Large intestine (tissue), 12 donors: ENCODE measurements at places on chromosomes 5 and 9.

DNA sequence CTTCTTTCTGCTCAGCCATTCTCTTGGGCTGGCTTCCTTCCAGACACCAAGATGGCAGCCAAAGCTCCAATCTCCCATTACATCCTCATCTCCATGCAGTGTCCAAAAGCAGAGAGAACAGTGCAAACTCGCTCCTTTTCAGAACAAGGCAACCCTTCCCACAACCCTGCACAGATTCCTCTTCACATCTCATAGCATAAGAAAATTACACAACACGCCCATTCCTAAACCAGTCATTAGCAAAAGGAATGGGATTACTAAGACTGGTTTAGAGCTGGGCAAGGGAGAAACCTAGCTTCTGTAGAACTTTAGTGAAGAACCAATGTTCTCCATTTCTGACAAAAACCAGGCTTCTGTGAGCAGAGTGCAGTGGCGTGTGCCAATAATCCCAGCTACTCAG lies 51.5 kb upstream of the CTNNA1 start:
- DNase-seq: no peak

- DNase-seq: no peak
These were observed 44.7 kb upstream of the OTP start for GRCh38 chr5:77683171-77683732.

- DNase-seq: no peak
These were observed 15.0 kb upstream of the IL31RA start for GRCh38 chr5:55836191-55836590.

- no peak for DNase-seq
These were observed 60.3 kb upstream of the MAP3K1 start for GRCh38 chr5:56755036-56755555.

GRCh38 chr5:38806775-38807258 lies 39.0 kb upstream of the OSMR start:
- no peak for DNase-seq

DNA sequence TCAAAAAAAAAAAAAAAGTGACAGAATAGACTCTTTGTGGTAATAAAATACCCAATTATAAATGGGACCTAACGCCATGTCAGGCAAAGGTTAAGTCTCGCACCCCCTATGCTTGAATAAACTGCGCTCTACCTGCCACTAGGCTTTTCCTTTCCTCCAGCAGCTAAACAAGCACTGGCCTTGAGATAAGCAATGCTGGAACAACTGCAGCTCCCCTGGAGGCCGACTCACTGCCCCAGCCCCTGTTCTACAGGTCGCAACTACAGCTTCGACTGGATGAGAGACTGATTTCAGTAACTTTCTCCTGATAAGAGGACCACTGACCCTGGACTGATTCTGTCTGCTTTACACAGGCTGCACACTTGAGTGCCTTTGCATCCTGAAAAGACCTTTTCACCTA lies 210.2 kb downstream of the HSPA4 start:
- peak; percentile 55 for DNase-seq

GRCh38 chr5:151134228-151134627 lies 23.4 kb downstream of the ANXA6 start:
- no peak for DNase-seq

DNA sequence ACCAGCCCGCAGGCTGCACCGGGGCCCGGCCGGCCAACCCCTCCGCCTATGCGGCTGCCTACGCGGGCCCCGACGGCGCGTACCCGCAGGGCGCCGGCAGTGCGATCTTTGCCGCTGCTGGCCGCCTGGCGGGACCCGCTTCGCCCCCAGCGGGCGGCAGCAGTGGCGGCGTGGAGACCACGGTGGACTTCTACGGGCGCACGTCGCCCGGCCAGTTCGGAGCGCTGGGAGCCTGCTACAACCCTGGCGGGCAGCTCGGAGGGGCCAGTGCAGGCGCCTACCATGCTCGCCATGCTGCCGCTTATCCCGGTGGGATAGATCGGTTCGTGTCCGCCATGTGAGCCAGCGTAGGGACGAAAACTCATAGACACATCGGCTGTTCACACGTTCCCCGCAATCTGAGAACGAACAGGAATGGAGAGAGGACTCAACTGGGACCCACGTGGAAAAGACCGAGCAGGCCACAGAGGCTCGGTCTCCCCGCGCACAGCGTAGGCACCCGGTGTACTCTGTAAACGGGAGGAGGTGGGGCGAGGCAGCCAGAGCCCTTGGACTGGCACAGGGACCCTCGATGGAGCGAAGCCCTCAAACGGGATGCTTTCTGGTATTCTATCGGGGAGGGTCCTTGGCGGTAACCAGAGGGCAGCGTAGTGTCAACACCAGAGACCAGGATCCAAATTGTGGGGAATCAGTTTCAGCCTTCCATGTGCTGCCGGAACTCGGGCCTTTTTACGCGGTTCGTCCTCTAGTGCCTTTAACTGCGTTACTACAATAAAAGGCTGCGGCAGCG lies 1.9 kb downstream of the FOXE1 start:
- DNase-seq: no peak

DNA sequence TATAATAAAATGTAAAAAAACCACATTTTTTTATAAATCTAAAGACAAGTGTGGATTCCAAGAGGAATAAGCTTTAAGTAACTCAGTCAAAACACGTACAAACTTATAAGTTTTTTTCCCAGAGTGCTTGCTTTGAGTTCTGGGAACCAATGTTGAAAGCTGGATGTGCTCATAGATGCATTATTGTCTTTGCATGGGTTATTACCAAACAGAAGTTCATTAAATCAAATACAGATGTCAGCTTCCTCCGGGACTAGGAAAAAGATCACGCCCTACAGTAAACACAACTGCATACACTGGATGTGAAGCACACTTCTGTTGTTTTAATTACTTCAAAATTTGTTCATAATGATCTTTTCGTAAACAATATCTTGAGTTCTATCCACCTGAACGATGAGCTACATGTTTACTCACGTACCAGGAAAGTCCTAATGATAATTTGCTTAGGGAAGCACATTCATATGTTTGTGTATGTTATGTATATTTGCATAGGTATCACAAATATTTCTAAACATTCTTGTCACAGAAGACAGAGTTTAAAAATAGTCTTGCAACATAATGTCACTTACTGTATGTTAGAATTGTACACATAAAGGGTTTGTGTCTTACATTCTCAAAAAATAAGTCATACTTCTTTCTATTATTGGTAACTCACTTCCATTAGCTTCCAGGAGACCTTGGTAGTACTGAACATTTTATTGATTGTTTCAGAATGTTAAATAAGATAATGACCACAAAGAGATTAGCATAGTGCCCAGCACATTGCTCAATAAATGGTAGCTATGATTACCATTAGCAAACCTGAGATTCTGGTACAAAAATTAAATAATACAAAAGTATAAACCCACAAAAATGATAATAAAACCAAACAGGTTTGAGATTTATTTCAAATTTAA lies 427.4 kb downstream of the CETN3 start:
- DNase-seq: no peak

GRCh38 chr5:158621391-158621790 lies 478.3 kb downstream of the EBF1 start:
- no peak for DNase-seq

- DNase-seq: peak; percentile 44
These were observed 853.3 kb downstream of the MAT2B start for GRCh38 chr5:164358531-164359259.

GRCh38 chr9:132108728-132109127 lies 29.1 kb upstream of the MED27 start:
- DNase-seq: no peak

DNA sequence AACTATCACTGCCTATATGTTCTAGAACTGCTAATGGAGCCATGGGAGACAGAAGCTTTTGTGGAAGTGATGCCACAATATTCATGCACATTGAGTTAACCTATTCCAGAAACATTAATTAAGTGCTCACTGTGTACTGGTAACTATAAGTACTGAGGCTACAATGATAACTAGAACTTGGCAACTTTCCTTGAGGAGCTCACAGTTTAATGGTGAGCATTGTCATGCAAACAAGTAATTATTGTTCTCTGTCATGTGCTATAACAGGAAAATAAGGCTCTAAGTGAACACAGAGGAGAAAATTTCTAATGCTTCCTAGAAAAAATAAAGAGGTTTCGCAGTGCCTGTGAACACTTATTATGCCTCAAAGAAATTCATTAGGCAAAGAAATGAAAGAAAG lies 142.2 kb downstream of the BAAT start:
- DNase-seq: no peak

- peak; percentile 11 for DNase-seq
These were observed 168.6 kb upstream of the RGMB start for GRCh38 chr5:98604721-98605425.

DNA sequence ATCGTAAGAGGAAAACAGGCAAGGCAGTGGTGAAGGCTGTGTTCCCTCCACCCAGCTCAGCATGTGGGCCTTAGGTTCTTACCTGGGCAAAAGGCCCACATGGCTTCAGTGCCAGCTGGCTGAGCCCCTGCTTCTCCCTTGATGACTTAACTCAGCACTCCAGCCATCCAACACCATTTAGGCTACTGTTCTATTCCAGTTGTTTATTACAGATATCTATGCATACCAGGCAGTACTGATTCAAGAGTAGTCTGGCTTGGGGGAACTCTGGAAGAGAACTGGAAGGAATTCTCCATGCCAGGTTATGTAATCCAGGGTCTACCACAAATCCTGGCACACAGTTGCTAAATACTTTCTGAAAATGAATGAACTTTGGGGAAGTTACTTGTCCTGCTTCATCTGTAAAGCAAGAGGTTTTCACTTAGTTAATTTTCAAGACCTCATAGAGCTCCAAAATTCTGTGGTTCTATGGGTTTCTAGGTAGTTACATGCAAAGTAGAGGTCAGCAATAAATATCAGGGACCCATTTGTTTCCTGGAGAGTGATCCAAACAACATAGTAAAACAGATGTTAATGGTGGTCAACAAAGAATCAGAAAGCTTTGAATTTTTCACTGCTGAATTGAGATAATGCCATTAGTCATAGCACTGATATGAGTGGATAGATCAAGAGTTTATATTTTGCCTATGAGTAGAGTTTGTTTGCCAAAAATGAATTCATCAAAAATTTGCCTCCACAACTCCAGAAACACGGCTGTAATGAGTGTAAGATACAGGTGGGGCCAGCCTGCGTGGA lies 88.2 kb upstream of the OSMR start:
- DNase-seq: no peak

GRCh38 chr9:83622433-83622938 lies 457 bp upstream of the IDNK start:
- DNase-seq: no peak
